LNCaP clone FGC (cell line): ENCODE measurements at places on chromosomes 7 and 10.

DNA sequence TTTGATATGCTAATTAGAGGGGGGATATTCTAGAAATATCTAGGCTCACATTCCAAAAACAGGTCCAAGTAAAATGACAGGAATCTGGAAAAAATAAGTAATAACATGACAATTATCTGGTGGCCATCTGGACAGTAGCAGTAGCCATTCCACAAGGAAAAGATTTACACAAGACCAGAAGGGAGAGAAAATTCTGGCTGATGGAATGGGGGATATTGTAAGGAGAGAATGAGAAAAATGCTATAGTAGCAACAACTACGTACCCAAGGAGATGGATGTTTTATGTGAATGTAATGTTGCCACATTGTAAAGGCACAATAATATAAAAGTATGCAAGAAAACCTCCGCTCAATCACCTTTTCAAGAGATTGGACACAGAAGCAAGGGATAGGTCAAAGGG is 5.4 kb downstream of the MYOF start:
- no peak for DNase-seq

DNA sequence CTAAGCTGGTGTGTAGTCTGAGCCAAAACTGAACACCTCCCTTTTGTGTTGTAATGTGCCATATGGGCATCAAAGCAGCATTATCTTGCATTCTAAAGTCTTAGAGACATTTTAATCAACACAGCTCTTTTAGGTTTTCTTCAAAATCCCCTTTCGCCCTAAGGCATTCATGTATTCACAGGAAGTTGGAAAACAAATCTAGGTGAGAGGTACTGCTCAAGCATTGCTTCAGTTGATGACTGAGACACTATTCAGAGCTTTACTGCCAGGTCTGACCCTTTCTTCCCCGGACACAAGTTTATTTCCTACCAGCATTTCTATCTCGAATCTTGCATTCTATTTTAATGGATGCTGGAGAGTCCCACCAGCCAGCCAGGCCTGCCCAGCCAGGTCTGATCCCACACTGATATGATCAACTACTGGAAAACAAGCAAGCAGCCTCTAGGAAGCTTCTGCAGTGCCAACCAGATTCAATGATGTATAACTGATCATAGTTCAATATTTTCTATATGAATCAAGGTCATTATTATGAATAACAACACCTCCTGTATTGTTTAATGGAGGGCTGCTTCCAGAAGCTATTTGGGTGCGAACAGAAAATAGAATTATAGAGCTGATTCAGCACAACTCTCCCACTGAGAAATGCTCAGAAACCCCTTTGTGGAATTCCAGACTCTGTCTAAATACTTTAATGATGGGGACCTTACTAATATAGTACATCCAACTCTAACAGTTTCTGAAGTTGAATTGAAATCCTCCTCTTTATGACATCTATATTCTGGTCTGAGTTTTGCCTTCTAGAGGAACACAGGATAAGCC is 4.0 kb upstream of the BRAF start:
- DNase-seq, result no peak

DNA sequence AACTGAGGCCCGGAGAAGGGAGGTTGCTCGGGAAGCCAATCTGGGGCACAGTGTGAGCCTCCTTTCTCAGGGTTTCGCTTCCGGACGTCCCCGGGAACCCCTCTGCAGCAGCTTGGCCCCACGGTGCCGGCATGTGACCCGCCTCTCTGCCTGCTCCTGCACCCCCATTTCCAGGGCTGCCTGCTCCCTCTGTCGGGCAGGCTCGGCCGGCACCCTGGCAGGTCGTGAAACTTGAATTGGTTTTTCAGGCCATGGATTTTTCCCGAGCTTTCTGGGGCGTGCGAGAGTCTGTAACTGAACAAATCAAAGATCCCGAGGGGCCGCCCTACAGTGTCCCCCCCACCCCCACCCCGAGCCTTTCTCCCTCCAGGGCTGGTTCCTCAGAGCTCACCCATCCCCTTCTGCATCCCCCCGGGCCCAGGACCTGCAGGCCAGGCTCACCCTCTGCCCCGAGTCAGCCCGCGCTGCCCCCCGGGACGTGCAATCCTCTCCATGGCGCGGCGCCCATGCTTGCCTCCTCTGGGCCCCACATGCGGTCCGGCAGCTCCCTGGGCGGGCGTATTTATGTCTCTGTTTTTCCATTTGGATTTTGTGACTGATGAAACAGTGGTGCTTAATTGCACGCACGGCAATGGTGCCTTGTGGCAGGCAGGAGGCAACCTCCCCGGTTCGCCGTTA is 58.1 kb downstream of the UNCX start:
- no peak for DNase-seq

DNA sequence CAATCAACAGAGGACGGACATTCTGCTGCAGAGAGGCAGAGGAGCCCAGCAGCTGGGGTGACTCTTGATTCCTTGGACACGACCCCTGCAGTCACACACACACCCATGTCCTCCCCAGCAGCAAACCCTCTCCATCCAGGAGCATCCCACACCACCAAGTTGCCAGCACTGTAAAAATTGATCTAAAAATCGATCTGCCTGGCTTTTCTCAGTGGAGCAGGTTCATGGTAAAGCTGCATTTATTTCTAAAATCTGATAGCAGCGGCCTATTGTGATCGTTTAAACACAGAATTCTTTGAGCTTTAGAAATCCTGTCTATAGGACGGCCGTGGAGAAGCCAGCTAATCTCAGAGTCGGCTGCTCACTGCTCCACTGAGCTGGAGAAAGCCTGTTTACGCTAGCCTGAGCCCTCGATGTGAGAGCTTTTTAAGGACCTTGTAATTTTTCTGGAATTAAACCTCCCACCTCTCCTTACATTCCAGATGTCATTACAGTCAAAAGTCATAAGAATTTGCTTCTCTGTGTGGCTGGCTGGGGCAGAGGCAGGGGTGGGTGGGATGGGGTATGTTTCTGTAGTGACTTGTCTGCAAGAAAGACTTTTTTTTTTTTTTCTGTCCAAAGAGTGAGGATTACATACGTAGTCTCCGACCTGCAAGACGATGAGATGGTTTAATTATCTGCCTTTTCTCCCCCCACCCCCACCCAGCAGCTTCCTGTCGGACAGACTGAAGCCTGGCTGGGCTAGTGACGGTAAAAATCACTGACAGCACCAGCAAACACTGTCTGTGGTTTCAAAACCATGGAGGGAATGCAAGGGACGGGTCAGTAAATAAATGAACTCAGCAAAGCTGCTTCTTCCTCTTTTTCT is 31.6 kb downstream of the TRIM8 start:
- DNase-seq, result no peak

GRCh38 chr10:99425204-99425603 is 5.2 kb downstream of the GOT1 start:
- no peak for DNase-seq

GRCh38 chr7:90465816-90466215 is 3.6 kb upstream of the PTTG1IP2 start:
- no peak for DNase-seq

- DNase-seq, result no peak
These were observed 4.0 kb downstream of the BRAF start for GRCh38 chr7:140920745-140921144.

- no peak for DNase-seq
These were observed 19.0 kb downstream of the GPR146 start for GRCh38 chr7:1063361-1063760.

- no peak for DNase-seq
These were observed 77.2 kb upstream of the PALS2 start for GRCh38 chr7:24496036-24496435.

- DNase-seq, result no peak
These were observed 160.8 kb downstream of the HDAC9 start for GRCh38 chr7:18656362-18656761.

DNA sequence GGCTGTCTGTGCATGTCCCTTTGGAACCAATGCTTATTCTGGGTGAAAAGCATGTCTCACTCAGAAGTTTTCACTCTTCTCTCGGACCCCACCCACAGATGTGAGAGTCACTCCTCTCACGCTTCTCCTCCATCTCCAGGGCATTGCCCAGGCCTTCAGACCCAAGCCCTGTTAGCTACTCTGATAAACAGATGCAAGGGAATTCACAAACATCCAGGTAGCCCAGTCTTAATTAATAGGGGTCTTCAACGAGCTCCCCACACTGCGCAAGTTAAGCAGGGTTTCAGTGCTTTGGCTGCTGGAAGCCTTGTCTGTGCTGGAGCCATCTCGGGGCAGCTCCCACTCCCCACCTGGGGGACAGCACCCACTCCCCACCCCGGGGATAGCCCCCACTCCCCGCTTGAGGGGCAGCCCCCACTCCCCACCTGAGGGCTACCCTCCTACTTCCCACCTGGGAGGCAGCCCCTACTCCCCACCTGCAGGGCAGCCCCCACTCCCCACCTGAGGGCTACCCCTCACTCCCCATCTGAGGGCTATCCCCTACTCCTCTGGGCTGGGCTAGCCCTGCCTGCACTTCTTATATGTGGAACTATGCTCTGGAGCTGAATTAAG is 8.7 kb downstream of the PKD1L1 start:
- DNase-seq, result no peak

- DNase-seq, result no peak
These were observed 11.1 kb upstream of the PWWP2B start for GRCh38 chr10:132385721-132386418.

GRCh38 chr10:28411648-28412047 is 108.8 kb upstream of the MPP7 start:
- no peak for DNase-seq
